LHCN-M2 (cell line): ENCODE measurements at places on chromosomes 1 and 21.

DNA sequence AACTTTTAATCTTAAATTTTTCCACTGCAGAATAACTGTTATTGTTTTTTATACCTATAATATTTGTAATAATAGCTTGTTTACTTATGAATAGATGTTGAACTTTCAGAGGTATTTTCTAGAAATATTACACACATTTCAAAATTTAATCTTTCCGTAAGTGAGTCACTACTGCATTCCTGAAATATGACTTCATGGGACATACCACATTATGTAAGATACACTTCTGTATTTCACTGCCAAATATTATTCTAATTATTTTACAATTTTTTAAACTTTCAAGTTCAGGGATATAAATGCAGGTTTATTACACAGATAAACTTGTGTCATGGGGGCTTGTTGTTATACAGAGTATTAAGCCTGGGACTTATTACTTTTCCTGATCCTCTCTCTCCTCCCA is 2220.5 kb downstream of the NCAM2 start:
- DNase-seq: no peak

DNA sequence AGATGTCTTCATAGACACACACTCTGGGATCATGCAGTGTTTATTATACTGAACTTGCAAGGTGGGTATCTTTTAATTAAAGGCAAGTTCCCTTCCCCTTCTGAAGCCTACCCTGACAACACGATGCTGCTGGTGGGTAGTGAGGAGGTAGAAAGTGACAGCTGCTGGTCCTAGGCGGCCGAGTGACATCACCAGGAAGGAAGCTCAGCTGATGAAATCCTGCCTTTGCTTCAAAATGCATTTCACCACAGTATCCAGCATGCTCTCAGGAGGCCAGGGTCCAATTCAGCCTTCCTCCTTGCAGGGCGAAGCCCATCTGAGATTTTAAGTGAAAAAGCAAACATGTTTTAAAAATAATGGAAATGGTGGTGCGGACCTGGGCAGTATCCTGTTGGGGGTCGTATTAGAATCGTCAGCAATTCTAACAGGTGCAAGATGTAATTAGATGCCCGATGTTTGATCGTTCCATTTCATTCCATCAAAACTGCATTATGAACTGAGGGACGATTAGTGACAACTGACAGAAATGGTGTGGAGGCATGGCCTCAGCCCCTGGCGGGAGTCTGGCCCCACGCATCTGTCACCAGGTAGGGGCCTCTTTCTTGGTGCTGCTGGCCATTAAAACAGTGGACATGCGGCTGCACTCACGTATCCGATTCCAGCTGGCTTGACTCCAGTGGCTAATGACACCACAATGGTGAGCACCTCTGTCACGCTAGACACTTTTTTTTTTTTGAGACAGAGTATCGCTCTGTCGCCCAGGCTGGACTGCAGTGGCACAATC is 324.8 kb upstream of the C1orf174 start:
- no peak for DNase-seq

DNA sequence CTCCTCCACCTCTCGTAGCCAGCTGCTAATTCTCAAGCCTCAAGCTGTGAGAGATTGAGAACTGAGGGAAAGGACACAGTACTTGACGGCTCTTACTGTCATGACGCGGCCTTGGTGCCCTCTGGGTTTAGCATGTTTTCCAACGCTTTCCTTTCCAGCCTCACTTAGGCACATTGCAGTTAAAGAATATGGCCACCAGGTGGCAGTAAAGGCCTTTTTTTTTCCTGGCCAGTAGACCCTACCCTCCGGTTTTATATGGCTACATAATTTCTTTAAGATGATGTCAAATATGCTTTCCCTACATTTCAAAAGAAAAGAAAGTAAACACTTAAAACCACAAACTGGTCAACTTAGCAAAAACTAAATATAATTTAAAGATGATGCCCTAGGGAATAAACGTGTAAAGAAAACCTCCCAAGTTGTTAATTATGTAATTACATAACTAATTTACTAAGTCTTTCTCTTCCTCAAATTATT is 56.8 kb upstream of the PRDX6 start:
- peak; percentile 86 for DNase-seq

DNA sequence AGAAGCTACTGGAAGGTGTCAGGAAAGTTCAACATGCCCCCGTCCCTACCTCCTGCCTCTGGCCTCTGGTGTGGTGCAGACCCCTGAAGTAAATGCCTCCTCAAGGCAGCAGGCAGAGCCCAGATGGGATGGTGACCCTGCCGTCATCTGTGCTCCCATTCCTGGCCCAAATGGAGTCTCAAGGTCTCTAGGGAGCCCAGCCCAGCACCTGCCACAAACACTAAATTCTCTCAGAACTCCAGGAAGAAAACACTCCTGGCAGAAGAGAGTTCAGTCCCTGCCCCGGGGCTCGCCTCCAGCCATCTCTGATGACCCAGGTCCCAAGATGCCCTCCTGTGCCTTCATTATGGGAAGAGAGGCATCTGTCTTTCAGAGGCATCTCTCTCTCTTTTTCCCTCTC is 261.6 kb upstream of the TMEM51 start:
- DNase-seq: no peak

- no peak for DNase-seq
These were observed 147.4 kb upstream of the NRIP1 start for GRCh38 chr21:15212206-15212605.

- no peak for DNase-seq
These were observed 1.2 kb downstream of the LURAP1 start for GRCh38 chr1:46204406-46204742.

DNA sequence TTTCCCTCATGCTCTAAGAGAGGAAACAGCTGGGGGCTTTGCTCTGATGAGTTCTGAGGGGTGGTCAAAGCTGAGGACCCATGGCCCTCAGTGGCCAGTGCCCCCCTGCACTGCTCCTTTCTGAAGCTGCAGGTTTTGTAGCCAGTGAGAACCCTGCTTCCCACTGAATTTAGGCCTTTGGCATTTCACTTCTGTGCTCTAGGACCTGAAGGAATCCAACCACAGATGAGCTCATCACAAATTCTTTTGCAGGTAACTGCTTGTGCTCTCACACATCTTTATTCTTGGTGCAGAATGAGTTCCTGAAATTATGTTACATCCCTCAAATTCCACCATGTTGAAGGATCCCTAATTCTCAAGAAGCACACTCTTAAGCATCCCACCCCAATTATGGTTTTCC is 248.7 kb upstream of the IRF2BP2 start:
- DNase-seq: no peak

DNA sequence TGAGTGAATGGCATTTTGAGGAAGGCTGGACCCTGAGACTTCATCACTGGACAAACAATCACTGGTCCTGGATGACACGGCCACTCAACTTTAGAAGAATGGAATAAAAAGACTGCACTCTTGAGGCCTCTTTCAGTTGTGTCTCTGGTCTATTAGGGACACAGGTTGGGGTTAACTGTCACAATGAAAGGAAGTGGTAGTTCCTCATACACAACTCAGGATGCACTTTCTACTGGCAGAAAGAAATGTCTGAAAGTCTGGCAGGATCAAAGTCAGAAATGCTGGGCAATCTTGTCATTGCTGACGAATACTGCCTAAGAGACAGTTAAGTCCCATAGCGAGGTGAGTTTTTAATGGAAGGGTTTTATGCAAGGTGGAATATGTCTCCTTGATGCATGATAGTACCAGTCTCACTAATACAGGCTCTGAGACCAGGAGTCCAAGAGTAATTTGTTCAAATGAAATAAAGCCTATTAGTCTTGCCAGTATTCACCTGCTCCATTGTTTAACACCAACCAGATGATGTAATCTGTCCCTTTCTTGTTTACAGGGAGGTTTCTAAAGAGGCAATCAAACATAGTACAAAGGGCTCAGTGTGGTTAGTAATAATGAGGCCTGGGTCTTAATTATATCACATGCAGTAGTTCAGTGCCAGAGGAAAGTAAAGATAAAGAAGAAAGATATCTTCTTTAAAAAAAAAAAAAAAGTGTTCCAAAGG is 11.2 kb upstream of the RRP15 start:
- no peak for DNase-seq

DNA sequence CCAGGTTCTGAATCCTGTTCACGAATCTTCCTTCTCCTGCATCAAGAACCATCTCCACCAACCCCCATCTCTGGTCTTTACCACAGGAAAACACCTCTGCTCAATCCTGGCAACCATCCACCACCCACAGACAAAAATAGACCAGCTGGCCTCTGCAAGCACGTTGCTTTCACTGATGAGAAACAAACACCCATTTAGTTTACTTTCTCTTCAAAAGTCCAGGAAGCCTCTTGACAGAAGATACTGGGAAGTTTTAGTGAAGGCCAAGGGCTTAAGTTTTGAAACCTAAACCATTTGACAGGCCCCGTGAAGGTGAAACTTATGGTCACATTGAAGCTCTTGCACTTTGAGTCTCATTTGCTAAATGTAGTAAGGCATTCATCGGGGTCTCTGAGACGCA is 122.6 kb upstream of the PPP2R5A start:
- DNase-seq: peak; percentile 73

DNA sequence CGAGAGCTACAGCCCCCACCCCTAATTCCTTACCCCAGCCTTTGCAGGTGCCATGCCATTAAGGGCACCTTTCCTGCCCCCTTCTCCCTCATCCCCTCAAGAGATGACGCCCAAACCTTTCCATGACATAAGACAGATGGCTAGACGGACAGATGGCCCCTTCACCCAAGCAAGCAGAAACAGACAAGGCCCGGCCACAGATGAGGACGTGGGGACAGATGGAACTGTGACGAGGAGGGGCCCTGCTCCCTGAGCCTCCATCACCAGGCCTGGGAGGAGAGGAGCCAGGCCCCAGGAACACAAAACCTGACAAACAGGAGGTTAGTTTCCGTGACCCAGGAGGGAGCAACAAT is 24.7 kb upstream of the PEF1 start:
- DNase-seq: no peak

GRCh38 chr1:230208619-230209261 is 141.7 kb downstream of the GALNT2 start:
- DNase-seq: no peak

- no peak for DNase-seq
These were observed 332.8 kb downstream of the DISC1 start for GRCh38 chr1:231959225-231959884.

GRCh38 chr1:181433931-181434330 is 49.4 kb upstream of the CACNA1E start:
- no peak for DNase-seq

DNA sequence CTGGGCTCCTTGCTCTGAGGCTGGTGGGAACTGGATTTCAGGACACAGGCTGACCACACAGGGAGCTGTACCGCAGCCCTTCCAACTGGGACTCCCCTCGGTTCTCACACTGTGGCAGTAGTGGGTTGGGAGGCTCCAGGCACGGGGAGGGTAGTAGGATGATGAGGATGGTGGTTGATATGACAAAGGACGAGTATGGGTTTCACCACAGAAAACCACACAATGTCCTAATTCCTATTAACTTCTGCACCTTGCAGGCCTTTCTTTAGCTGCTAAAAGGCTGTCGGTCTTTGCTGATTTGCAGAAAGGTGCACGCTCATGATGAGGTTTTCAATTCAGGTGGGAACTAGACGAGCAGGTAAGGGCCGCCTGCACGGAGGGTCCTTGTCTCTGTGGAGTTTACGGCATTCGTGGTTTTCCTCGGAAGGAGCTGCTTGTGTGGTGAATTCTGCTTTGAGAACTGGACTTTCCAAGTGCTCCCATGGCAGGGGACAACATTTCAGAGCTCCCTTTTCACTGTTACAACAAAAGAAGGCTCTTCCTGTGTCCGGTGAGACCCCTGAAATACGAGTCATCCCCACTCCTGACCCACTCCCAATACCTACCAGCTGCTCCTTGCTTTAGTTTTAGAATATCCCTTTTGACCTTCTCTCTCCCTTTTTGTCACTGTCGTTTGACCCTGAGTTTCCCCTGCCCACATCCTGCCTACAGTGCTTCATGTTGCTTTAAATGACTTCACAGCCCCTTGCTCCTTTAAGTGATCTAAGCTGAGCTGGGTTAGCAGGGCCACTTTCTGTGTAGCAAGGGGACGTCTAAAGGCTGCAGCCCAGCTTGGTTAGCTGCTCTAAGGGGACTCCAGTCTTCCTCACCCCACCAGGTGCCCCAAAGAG is 125.1 kb downstream of the MRPS6 start:
- no peak for DNase-seq

GRCh38 chr21:15332572-15332971 is 267.8 kb upstream of the NRIP1 start:
- DNase-seq: no peak

DNA sequence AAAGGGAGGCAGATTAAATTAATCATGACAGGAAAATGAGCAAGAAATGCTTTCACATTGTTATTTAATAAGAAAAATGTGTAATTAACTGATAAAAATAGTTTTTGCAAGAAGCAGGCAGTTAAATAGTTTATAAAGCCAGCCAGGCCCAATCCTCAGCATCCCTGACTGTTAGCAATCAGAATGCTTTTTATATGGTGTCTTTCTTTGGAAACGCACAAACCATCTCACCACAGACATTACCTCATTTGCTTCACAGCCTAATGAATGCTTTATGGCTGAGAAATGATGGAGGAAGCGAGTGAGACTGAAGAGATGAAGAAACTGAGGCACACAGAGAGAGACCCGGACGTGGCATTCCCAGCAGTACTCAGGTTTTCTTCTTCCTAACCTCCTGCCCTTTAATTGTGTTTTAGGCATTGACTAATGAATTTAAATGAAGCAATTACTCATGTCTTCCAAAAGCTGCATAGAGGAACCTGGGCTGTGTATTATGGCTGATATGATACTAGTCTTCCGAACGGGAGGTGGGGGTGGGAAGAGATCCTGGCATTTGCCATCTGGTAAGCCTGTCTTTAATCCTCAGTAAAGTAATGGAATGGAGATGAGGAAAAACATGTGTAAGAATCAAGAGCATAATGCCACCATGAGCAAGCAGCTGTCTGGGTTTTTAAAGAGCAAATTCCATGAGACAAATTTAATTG is 116.1 kb upstream of the LMO4 start:
- no peak for DNase-seq

- no peak for DNase-seq
These were observed 1.7 kb downstream of the H3-3A start for GRCh38 chr1:226063977-226064815.

GRCh38 chr1:240019524-240019923 is 72.2 kb upstream of the FMN2 start:
- DNase-seq: no peak

DNA sequence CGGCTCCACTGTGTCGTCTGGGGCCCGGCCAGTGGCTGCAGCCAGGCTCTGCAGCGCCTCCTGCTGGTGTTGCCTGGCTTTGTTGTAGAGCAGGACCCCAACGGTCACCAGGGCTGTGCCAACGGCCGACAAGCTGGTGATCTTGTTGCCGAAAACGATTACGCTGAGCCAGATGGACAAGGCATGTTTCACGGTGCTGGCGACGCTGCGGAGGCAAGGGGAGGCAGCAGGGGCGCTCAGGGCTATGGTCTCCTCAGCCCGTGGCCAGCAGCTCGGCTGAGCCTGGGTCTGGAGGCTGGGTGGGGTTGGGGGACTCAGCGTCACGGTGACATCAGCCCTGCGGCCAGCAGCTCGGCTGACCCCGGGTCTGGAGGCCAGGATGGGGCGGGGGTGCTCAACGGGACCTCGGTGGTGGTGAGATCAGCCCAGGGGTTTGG is 7.0 kb upstream of the CDK11B start:
- no peak for DNase-seq
